ENCODE measurements at places on chromosomes 7 and 10. TPM values are rescaled to one million over a fixed set of nuclear protein-coding genes. Genes with fewer than 3 reads are reported as not detected.

DNA sequence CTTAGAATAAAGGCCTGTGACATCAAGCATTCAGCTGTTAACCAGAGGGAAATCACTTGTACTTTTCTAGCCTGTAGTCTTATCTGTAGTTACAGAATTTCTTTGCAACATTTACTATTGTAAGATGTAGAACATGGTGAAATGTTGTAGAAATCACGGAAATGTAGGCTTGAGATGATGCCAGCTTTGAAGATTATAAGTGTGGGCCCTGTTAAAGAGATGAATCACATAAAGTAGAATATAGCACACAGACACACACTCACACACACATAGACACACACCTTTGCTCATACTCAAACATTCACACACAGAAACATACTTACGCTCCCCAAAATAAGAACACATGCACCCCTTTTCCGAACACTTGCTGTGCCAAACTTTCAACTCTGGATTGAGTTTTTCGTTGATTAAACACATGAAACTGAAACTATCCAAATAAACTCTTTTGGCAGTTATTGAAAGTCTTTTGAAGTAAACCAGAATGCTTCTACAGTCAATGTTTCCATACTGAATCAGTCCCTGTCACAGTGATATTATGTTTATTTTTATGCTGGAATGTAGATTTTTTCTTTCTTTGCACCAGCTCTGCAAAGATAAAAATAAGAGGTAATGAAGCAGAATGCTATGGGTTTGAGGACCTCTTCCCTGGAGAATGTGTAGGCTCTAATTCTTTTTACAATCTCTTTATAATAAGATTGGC is 230.3 kb upstream of the MEOX2 start:
- no peak for DNase-seq

Gene TCAF2
- 6.1 TPM for total RNA-seq

Gene CLCN1
- total RNA-seq = not detected

Gene MMD2
- total RNA-seq = not detected

Gene CHAT
- total RNA-seq = not detected

Gene AKAP9
- total RNA-seq = 69.7 TPM

All from upper lobe of left lung (tissue), 6 donors.